ENCODE measurements at places on chromosomes 13 and 19. TPM values are rescaled to one million over a fixed set of nuclear protein-coding genes. Genes with fewer than 3 reads are reported as not detected.

LILRB2 gene
- 1.2 TPM for total RNA-seq

EDNRB gene
- total RNA-seq: 21.3 TPM

FCAR gene
- total RNA-seq: 0.33 TPM

COX6B2 gene
- not detected for total RNA-seq

ZNF160 gene
- total RNA-seq: 8.3 TPM

COX7A1 gene
- total RNA-seq: 206 TPM

DIRAS1 gene
- 2.0 TPM for total RNA-seq

AZU1 gene
- total RNA-seq: not detected

LPAR6 gene
- total RNA-seq: 5.3 TPM

PEX11G gene
- 0.51 TPM for total RNA-seq

ZNF492 gene
- total RNA-seq: 0.36 TPM

U2AF1L4 gene
- total RNA-seq: 7.2 TPM

GRCh38 chr13:72456486-72456885 is 270.9 kb downstream of the MZT1 start:
- DNase-seq: no peak

DNA sequence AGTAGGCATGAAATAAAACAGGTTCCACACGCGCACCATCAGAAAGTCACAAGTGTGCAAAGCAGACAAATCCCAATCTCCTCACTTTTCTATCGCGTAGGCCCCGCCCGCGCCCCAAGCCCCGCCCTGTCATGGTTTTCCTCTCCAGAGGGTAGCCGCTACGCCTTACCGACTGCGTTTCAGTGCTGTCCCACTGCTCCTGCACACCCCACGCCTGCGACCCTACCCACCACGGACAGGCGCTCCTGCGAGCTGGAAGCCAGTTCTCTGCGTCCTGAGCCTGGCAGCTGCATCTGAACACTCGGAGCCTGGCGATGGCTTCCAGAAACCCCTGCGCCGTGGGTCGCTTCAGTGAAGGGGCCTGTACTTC is 379 bp upstream of the ZNF470 start:
- DNase-seq: no peak

DNA sequence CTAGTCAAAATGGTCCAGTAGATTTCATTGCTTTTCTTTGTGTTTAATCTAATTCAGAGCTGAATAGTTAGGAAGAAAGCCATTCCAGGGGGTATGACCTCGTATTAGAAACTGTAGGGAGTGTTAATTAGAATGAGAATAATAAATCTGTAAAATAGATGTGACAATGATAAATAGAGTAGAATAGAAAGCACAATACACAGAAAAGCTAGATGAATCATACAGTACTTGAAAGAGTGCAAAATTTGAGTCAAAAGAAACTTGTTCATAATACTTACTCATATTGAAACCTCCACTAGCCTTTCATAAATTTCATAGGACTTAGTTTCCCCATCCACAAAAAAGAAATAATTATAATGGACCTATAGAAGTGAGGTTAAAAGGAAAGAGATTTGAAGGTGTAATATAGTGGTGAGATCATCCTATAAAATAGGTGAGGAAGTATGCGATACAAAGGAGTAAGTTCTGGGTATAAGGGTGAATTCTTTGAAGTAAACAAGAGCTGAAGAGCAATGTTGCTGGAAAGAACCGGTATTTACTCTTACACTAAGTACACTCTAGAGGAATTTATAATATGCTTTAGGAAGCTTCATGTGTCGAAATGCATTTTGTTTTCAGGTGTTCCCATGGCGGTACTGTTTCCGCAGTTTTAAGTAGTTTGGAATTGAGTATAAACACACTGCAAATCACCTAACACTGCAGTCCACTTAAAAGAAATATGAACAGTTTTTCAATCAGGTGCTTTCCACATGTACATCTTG is 21.9 kb downstream of the PCDH17 start:
- no peak for DNase-seq

- DNase-seq: peak; percentile 44
Measured at GRCh38 chr19:10812902-10813404, 23.1 kb downstream of the TMED1 start.

- DNase-seq: no peak
Measured at GRCh38 chr19:29479941-29480340, 45.9 kb upstream of the VSTM2B start.

GRCh38 chr19:44955505-44956439 is 592 bp downstream of the CLPTM1 start:
- DNase-seq: no peak

DNA sequence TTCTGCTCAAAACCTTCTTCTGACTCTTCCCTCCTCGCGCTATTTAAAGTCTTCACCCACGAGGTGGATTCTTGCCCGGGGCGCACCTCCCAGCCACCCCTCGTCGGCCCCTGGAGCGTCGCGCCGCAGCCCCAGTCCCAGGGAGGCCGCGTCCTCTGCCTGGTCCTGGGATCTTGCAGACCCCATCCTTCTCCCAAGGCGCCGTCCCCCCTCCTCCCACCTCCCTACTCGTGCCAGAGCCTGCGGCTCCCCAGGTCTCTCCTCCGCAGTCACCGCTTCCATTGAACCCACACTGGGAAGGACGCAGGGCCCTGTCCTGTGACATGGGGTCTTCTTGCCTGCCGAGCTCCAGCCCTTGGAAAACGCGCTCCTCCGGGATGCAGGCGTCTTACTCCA is 486 bp downstream of the ZNF808 start:
- DNase-seq: no peak

DNA sequence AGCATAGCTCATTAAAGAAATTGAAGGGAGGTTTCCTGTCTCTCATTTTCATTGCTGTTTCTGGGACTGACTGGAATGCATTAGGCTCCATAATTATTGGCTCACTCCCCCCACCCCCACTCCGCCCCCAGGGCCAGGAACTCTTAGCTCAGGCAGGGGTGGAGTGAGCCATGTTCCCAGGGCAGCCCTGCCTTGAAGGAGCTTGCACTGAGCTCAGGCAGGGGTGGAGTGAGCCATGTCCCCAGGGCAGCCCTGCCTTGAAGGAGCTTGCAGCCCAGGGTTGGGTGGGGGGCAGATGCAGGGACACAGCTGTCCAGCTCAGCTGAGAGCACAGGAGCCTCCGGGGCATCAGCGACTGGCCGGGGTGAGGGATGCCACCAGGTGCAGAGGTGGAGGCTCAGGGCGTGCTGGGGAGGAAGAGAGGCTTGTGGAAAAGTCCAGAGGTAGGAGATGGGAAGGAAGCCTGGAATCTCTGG is 39.1 kb upstream of the TFDP1 start:
- no peak for DNase-seq

DNA sequence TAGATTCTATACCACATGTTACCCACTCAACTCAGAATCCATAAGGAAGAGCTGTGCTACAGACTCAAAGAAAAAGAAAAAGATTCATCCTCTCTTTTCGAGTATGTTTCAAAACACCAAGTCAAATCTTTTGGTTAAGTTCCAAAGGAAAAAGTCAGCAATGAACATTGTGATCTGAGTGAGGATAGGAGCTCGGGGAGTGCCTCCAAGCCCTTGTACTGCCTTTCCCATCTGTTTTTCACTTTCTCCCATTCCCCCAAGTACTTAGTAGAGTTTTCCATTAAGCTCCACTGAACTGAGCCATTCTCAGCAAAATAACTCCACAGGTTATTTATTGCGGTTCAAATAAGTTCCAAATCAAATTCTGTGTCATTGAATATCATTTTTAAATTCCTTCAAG is 47.7 kb upstream of the MAB21L1 start:
- no peak for DNase-seq

GRCh38 chr19:15212711-15213110 is 11.9 kb upstream of the NOTCH3 start:
- DNase-seq: no peak

DNA sequence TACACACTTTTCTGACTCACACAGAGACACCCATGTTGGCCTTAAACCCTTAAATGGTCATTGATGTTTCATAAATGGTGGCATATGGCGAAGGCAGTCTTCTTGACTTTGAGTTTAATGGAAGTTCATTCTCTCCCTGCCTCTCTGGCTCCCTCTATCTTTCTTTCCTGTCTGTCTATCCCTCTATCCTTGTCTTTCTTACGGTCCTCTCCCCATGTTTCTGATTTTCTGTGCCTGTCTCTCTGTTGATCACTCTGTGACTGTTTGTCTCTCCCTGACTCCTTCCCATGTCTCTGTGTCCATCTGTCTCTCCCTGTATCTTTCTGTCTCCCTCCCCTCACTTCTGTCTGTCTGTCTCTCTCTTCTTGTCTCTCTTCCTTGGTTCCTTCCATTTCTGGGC is 43.2 kb upstream of the SHKBP1 start:
- no peak for DNase-seq

- DNase-seq: no peak
Measured at GRCh38 chr19:54030895-54031586, 32.7 kb downstream of the VSTM1 start.

- peak; percentile 54 for DNase-seq
Measured at GRCh38 chr13:98879957-98880356, 97.9 kb downstream of the DOCK9 start.

GRCh38 chr19:1850809-1851653 is 2.7 kb upstream of the REXO1 start:
- DNase-seq: no peak

DNA sequence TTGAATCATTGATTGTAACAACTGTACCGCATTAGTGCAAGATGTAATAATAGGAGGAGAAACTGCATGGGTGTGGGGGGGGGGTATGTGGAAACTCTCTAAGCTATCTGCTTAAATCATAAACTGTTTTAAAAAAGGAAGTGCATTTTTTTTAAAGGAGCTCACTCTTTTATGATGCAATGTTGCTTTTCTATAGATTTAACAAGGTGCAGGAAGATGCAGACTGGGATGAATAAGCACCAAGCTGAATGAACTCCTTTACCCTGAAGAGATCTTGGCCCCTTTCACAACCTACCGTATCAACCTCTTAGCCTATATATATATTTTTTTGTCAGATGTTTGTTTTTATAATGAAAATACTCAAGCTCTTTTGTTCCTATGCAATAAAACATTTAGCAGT is 95.9 kb downstream of the AKAP11 start:
- no peak for DNase-seq

GRCh38 chr13:44403461-44404056 is 29.9 kb downstream of the SERP2 start:
- no peak for DNase-seq

DNA sequence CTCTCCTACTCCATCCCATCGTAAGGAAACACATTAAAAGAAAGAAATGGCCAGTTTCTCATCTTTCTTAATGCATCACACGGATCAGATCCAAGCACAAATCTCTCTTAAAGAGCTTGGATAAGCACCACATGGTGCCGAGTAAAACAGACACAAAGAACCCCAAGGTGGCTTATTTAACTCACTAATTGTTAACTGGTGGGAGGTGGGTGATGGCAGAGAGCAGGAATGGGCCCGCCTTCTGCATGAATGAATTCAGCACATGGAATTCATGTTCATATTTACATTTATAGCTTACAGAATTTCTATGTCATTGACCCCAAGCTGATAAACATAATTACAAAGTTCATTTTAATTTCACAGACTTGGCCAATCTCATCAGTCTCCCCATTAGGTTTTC is 89.9 kb downstream of the MZT1 start:
- no peak for DNase-seq

DNA sequence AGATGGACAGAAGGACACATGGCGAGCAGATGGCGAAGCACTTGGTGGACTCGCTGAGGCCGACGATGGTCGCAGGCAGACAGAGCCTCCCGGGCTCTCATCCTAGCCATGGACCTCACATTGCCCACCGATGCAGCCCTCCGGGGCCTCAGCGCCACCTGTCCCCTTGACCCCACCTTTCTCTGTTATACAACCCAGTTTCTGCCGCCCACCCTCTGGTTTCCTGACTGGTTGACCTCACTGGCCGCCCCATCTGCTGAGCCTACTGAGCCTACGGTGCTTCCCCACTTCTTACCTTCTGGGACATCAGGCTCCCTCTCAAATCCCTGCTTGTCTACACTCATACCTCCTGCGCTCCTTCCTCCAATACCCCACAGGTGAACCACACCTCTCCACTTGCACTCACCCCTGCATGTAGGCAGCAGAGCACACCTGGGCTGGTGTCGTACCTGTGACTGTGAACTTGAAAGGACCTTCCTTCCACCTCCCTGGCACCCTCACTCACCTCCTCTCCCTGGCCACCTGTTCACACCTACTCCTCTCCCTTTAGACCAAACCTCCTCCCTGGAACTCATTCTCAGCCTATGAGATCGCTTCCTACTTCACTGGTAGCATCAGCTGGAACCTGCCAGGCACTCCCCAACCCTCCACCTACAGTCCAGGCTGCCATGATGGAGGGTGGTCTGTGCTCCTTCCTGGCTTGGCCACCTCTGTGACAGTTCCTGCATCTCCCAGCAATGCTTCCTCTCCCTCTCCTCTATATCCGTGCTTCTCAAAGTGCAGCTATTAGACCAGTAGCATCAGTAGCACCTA is 36.1 kb downstream of the HPN start:
- DNase-seq: no peak

GRCh38 chr13:39955560-39955959 is 300.1 kb downstream of the COG6 start:
- DNase-seq: no peak

DNA sequence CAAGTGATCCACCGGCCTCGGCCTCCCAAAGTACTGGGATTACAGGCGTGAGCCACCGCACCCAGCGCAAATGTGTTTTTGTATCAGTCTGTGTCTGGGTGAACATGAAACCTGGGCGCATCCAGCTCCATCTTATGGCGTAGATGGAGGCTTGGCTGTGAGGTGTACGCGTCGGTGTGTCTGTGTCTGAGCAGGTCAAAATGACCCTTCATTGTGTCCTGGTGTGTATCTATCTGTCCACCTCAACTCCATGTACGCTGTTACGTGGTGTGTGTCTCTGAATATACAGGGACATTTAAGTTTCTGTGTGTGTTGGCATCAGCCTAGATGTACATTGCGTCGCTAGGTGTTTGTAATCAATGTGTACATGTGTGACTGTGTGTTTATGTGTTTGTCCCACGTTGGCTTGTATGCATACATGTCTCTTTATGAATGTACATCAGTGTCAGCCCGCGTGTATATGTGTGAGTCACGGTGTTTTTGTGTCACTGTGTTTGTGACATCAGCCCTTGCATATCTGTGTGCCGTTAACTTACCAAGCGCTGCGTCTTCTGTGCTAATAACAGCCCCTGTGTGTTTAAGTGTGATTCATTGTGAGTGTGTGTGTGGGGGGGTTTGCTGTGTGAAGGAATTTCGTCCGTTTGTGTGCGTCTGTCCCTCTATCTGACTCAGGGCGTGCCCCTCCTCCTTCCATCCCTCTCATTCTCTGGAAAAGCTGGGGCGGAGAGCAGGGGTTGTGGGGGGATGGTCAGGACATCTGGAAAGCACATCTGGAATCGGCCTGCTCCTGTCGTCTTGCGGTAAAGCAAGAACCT is 6.4 kb downstream of the AXL start:
- peak; percentile 60 for DNase-seq

- DNase-seq: no peak
Measured at GRCh38 chr13:92355213-92355612, 871.4 kb upstream of the GPC6 start.

- no peak for DNase-seq
Measured at GRCh38 chr13:59343993-59344822, 819.5 kb downstream of the DIAPH3 start.

- DNase-seq: no peak
Measured at GRCh38 chr13:48910686-48911085, 65.0 kb upstream of the FNDC3A start.

Data from gastrocnemius medialis (tissue), 4 donors.